ENCODE measurements at places on chromosomes 6 and 20.

DNA sequence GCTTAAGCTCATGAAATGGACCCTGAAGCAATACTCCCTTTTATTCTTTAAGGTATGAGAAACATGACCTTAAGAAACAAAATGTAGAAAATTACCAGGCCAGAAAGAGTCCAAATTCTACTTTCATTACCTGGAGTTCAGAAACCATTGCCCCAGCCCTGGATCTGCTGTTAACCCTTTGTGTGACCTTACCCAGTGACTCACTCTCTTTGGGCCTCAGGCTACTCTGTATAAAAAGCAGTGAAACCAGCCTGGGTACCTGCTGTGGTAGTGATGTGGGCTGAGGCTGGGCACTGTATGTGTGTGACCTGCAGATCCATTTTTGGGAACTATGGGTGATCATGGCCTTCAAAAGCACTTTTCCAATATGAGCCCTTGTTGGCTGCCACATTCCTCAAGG lies 47.2 kb downstream of the SLC9A8 start:
- DNase-seq, result no peak

DNA sequence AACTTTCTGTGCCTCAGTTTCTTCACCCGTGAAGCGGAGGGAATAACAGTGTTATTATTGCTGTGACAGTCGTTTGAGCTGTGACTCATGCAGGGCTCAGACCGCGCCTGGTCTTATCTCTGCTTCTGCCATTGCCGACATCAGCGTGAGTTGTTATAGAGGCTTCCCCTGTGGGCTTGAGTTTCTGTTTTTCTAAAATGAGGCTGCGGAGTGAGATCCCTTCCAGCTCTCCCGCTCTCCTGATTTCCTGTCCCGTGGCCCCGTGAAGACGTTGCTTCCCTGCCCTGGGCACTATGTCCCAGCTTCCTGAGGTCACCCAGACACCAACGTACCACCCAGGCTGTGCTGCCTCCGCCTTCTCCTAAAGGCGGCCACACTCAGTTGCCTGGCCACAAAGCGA lies 278.5 kb downstream of the BMP7 start:
- no peak for DNase-seq

DNA sequence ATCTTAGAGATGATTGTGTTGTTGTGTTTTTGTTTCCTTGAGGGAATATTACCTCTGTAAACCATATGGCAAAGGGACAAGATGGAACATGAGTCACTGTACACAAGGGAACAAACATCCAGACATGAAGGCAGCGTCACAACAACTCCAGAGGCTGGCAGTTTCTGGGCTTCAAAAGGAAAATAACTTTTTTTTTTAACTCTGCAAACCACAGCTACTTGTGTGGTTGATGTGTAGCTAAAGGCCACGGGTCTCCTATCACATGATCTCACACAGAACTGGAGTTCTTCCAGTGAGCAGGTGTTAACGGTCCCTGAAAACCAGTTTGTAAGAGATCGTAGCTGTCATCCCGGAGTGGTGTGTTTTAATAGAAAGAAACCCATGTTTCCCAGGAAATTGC lies 33.2 kb upstream of the HBS1L start:
- DNase-seq, result peak; percentile 63

DNA sequence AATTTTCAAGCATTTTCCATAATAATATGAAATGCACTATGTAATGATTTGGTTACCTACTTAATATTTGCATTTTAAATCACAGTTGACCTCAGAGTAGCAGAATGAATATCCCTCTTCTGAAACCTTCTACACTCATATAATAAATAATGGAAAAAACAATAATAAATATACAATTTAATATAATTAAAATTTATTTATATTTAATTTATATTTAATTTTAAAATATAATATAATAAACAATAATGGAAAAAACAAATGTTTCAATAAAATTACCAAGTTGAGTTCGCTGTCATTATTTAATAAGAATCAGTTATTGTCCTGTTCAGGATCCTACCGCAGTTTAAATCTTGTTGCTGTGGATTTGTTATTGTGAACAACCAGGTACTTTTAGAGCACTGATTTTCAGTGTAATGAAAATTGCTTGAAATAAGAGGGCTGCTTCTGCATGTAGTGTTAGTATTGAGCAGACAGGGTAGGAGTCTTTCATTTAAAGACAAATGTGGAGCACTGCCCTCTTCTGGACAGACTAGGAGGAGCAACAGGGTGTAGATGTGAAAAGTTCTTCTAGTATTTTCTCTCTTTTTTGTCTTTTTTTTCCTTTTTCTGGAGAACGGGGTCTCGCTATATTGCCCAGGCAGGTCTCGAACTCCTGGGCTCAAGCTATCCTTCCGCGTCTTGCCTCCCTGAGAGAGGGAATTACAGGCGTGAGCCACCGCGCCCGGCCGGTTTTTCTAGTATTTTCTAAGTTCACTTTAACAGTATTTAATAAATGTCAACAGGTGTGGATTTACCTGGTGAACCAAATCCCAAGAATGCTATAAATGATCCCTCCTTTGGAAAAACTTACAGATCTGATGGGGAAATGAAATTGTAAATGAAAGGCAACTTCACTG lies 13.6 kb downstream of the TRAPPC3L start:
- DNase-seq, result peak; percentile 50

DNA sequence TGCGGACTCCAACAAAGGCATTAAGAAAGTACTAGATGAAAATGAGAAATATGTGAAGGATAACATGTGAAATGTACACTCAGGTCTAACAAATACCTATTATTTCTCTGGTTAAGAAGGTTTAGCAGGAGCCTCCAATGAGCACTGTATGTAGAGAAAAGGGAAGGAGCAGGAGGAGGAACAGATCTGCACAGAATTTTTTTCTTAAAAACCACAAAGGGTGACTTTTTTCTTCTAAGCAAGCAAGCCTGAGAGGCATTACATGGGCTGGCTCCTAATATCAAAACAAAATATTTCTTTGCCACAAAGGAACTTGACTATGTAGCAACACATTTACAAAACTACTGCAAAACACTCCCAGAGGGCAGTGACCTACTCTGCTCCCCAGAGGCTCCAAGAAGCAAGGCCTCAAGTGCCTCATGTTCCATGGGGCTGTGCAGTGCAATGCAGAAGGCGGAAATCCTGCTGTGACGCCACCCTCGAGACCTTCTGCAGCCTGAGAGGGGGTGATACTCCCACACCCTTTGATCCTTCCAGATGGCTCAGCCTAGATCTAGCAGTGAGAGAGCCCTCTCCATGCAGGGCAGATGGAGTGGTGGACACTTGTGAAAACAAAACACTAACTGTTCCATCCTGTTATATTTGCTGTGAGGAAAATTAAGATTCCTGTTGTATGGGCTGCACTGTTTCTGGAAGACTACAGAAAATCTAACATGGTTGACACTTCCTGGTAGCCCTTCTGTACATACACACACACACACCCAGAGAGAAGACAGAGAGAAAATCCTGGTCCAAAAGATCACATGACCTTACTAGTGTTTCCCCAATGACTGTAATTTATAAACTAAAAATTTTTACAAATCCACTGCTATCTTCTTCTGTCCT lies 36.0 kb upstream of the SMIM29 start:
- DNase-seq, result peak; percentile 63

GRCh38 chr20:43492101-43492500 lies 15.4 kb upstream of the L3MBTL1 start:
- no peak for DNase-seq

DNA sequence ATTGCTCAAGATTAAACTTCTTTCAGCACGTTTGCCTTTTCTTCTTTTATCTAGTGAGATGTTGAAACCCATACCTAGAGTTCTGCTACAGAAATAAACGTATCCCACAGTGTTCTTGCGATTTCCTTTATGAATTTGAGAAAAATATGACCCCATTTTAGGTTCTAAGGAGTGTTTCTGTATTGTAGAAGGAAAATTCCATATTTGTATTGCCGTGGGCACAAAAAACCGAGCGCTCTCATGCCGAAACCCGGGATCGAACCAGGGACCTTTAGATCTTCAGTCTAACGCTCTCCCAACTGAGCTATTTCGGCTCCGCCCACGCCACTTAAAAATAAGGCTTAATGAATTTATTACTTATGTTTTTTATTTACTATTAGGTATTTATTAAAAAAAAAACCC lies 23.7 kb downstream of the ZNF311 start:
- peak; percentile 72 for DNase-seq

- no peak for DNase-seq
Measured at GRCh38 chr6:21061892-21062291, 527.6 kb downstream of the CDKAL1 start.

DNA sequence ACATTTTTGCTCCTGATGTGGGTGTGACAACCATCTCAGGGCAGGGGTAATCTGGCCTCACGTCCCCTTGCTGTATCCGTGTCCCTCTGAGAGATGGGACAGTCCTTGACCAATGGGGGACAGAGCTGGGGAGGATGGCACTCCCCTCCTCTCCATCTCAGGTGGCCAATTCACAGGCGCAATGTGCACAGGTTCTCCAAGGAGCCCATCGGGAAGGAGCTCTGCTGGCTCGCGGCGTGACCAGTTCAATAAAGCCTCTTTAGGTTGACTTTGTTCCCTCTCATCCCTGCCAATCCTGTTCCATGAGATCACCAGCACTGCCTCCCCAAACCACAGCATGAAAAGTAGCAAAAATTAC lies 196.3 kb upstream of the SLC24A3 start:
- DNase-seq, result no peak

DNA sequence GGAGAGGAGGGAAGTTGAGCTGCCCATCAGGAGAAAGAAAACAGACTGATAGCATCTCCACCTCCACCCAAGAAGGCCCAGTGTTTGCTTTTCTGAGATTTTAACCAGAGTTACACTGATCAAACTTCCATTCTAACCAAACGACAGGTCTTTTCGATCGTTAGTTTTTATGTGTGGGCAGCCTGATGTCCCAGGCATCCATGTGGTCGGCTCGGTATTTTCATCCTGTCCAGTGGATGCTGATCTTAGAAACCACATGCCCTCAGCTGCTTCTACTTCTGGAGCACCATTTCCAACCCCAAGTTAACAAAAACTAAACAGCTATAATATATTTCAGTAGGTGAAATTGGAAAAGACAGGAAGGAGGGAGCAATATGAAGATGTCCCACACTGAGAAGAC lies 536.8 kb upstream of the JAG1 start:
- DNase-seq, result no peak

- no peak for DNase-seq
Measured at GRCh38 chr6:11851387-11851786, 72.8 kb upstream of the ADTRP start.

GRCh38 chr6:137121401-137121997 lies 51.9 kb downstream of the IL22RA2 start:
- no peak for DNase-seq

DNA sequence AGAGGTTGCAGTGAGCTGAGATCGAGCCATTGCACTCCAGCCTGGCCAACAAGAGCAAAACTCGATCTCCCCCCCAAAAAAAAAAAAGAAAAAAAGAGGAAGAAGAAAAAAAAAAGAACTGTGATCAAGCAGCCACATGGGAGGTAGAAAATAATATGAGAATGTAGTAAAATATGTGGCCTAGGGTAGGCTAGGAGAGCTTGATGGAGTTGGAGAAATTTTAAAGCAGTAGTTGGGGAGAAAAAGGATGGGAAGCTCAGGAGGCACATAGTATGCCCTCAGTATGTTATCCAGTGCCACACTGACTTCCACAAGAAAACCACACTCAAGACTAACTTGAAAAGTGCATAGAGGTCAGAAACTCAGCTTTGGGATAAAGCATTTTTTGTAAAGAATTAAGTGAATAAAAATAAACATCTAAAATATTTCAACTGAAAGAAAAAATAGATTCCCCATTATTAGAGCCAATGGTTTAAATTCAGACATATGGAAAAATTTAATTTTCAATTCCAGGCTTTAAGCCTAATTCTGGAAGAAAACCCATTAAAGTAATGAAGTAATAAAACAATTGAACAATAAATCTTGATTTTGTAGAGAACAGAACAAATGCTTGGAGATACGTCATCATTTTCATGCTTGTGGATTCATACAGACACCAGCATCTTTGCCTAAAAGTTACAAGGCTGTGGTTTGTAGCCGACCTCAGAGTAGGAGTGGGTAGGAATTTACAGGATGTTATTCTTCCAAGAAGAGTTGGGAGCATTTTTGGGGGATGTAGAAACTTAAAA lies 34.7 kb downstream of the PLEKHG1 start:
- peak; percentile 27 for DNase-seq

- no peak for DNase-seq
Measured at GRCh38 chr6:15042938-15043337, 202.9 kb upstream of the JARID2 start.

- no peak for DNase-seq
Measured at GRCh38 chr6:49892280-49892679, 25.9 kb upstream of the CRISP1 start.

- DNase-seq, result no peak
Measured at GRCh38 chr6:115969930-115970273, 90.8 kb downstream of the FRK start.

DNA sequence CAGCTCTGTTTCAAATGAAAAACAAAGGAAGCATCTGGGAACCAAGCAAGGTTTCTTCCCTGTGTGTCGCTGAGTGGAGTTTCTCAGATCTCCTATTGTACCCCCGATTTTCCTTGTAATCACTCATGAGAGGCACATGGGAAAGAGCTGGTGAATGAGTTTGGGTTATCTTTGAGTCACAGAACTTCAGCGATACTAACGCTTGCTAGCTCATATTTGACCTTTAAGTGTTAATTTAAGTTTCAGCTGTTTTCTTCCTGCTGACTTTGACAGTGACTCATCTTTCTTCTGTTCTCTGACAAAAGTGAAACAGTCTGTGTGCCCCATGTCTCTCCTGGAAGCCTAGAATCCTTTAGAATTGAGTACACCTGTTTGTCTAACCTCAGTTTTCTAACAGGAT lies 261.1 kb upstream of the RGS17 start:
- no peak for DNase-seq
